ENCODE measurements at places on chromosomes 16 and 17.

- DNase-seq: no peak
Measured at GRCh38 chr17:15650741-15651582, 31.5 kb upstream of the FBXW10B start.

GRCh38 chr16:17590711-17591654 lies 120.2 kb upstream of the XYLT1 start:
- DNase-seq: no peak

GRCh38 chr16:16150117-16150877 lies 73.0 kb downstream of the ABCC6 start:
- DNase-seq: no peak

DNA sequence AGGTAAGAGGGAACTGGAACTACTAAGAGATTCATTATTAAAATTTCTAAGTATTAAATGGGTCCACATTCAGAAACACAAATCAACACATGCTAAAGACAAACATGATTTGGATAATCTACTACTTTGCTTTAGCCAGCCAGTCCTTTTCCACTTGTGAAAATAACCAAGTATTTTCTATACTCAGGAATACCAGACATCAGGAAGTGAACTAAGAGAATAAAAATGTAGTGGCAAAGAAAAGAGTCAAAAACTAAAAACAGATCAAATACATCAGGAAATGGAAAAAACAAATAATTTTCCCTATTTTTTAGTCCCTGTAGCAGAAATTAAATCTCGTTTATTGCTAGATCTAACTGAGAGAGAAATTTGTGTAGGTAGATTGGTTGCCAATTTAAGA lies 78.0 kb downstream of the MYO1D start:
- DNase-seq: no peak

DNA sequence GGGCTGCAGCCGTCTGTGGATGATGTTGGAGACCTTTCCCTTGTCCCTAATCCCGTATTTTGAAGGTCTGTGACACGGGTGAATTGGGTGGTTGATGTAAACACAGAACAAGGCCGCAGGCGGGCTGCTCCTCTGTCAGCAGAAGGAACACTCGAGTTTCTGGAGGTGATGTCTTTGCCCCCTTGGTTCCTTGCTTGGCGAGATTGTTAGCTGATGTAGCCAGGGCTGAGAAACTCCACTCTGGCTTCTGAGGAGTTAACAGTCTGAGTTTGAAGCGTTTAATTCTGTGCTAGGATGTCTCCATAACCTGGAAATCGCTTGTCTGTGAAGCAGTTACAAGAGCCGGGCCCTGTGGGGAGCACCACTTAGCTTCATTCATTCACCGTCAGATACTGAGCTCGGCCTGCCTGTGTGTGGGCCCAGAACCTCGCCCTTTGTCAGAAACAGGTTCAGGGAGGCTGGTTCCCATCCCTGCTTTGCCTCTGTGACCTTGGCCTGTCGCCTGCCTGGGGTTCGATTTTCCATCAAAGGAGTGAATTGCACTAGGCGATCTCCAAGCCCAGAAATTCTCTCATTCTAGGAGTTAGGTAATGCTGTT lies 1.3 kb downstream of the MAPK8IP3 start:
- DNase-seq: no peak

DNA sequence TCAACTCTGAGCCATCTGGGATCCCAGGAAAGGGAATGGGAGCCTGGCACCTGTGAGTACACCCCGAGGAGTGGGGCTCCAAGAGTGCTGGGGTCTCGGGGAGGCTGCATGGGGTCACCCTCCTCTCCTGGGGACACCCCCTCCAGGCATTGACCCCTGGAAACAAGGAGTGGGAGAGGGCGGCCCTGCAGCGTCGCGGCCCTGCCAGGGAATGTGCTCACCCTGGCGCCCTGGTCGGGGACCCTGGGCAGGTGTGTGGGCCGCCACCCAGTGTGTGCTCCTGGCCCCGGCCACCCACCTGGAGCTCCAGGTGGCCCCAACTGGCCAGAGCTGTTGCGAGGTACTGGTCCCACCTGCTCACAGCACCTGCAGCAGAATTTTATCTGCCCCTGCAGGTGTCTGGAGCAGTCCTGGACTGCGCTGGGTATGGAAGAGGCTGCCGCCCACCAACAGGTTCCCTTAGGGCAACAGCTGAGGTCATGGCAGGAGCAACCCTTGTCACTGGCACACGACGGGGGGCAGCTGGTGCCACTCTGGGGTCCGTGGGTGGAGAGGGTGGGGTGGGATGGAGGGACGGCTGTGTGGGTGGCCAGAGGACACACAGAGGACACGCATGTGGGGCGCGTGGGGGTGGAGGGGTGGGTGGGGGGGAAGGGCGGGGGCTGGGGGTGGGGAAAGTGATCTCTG lies 5.4 kb upstream of the PABPN1L start:
- DNase-seq: no peak

GRCh38 chr17:29039764-29040598 lies 3.0 kb upstream of the PIPOX start:
- no peak for DNase-seq

- no peak for DNase-seq
Measured at GRCh38 chr16:81554979-81555378, 110.4 kb downstream of the CMIP start.

DNA sequence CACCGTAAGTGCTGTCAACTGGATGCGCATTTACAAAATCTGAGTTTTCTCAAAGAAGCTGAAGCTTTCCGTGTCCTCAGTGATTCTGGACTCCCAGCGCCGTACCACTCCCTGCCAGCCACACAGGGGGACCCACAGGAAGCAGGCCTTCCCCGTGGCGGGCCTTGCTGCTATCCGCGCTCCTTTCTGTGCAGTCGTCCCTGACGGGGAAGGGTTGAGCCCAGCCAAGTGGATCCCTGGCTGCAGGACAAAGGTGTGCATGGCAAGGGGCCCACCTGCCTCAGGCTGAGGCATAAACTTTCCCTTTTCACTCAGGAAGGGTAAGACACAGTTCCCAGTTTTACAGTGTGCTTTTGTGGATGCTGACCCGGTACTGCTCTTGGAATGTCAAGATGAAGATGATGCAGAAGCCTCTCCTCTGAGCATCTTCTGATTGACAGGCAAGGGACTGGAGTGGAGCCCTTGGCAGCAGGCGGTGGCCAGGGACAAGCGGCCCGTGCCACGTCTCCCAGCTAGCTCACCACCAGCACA lies 93.0 kb downstream of the ANKRD11 start:
- no peak for DNase-seq

- peak; percentile 14 for DNase-seq
Measured at GRCh38 chr17:14926526-14927122, 338.5 kb downstream of the PMP22 start.

DNA sequence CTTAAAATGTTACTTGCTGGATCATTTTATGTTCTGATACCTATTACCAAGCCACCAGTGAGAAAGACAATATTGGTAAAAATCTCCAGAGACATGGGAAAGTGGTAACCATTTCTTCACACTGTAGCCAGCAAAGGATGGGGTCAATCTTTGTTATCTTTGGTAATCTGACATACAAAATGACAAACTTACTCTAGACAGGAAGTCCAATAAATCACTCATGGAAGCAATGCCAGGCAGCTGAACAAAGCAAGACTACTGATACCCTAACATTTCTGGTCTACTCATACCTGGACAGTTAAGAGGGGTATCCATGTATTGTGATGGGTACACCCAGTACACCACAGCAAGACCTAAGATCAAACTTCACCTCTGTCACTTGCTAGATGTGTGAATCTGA lies 19.0 kb downstream of the GRB2 start:
- DNase-seq: no peak

DNA sequence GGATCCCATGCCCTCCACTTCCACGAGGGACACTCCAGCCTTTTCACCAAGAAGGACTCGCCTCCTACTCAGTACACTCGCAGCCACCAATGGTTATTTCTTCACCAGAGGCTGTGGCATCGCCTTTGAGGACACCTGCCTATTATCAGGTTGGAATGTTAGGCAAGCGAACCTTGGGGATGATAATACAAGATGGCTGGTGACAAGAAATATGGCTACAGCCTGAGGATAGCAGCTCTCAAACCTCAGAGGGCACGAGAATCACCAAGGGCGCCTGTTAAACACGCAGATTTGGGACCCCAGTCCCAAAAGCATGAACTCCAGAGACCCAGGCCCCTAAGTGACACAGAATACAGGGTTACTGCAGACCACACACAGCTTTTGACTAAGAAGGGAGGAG lies 58.1 kb downstream of the CYTH1 start:
- DNase-seq: no peak

- DNase-seq: no peak
Measured at GRCh38 chr16:65572156-65572555, 450.3 kb upstream of the CDH11 start.
